Right lung (tissue), 10 donors: ENCODE measurements at places on chromosomes 13 and 19. TPM values are rescaled to one million over a fixed set of nuclear protein-coding genes. Genes with fewer than 3 reads are reported as not detected.
A peak's percentile ranks its signal among the peaks of the same experiment; 100 is the strongest.

DNA sequence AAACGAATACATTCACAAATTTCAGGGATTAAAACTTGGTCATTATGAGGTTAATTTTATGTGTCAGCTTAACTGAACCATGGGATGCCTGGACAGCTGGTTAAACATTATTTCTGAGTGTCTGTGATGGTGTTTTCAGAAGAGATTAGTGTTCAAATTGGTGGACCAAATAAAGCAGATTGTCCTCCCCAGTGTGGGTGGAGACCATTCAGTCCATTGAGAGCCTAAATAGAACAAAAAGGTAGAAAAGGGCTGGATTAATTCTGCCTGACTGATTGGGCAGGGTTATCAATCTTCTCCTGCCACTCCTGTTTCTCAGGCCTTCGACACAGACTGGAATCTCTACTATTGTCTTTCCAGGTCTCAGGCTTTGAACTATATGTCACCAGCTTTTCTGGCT, 203.8 kb upstream of the SLITRK6 start:
- no peak for DNase-seq

DNA sequence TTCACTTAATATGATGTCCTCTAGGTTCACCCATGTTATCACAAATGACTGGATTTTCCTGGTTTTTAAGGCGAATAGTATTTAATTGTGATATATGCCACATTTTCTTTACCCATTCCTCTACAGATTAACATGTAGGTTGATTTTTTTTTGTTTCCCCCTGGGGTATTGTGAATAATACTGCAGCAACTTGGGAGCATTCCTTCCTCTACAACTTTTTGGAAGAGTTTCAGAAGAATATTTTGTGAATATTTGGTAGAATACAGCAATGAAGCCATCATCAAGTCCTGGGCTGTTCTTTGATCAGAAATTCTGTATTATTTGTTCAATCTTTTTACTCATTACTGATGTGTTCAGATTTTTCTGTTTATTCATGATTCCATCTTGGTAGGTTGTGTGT, 5.6 kb upstream of the ZNF331 start:
- no peak for DNase-seq

DNA sequence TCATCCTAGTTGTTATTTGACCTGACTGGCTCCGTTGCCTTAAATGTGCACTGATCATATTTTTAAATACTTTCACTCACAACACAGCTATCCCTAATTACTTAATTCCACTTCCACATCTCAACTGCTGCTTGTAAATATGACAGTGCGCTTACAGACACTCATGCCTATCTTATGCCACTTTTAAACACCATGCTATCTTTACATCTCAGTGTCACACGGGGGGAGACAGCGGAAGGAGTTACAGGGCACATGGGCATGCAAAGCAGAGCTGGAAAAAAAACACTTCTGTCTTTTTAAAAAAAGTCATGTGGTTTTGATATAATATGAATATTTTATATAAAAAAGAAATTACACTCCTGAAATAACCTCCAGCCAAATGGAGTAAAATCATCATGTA, 44.1 kb downstream of the SMAD9 start:
- DNase-seq: no peak

DNA sequence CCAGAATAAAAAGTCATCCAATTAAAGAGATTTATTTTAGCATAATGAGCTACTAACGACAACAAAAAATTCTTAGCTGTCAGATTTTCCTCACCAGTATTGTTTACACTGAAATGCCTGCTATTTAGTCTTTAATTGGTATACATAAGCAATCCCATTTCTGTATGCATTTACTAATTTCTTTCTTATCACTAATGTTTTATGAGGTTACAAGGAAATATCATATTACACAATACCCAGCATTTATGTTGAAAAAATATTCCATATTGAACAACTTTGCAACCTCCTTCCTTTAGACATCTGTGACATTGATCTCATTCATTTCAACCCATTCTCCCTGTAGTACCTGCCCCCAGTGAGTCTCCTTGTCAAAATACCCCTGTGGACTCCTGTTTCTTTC, 135.4 kb downstream of the SLITRK6 start:
- peak; percentile 30 for DNase-seq

- no peak for DNase-seq
These were observed 9.4 kb downstream of the SULT2B1 start for GRCh38 chr19:48561412-48561811.

DNA sequence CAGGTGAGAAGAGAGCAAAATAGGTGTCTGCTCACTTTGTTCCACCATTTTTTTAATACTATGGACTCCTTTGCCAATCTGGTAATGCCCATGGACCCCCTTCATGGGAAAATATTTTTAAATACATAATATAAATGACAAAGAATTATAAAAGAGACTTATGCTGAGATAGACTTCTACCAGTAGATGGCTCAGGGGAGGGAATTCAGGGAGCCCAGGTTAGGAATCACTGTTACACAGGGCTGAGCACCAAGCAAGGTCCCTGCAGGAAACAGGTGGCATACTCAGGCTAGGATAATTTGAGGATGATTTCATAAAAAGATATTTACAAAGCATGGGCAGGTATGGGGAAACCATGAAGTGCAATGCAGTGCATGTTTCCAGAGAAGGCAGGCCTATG, 525.9 kb downstream of the FGF9 start:
- no peak for DNase-seq

DNA sequence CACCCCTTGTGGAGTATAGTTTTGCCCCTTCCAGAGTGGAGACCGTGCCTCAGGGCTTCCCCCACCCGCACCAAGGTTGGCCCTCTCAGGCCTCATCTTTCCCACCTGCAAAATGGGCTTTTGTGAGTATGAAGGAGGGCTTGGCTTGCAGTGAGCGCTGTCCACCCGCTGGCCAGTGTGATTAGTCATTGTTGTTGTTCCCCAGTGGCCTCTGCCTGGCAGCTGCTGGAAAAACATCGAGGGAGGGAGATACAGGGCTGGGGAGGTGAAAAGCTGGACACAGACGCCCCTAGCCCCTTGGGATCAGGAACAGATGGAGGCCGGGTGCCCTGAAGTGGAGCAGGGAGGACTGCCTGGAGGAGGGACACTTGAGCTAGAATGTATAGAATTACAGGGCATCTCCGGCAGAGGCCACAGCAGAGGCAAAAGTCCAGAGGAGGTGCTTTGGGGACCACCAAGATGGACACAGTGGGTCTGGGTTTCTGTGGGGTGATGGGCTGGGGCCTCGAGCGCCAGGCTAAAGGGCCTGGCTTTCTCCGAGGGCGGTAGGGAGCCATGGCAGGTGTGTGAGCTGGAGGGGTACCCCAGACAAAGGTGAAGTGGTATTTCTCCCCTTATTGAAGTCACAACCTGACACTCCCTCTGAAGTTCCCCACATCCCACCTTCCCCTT, 3.9 kb upstream of the IL12RB1 start:
- DNase-seq: no peak

DNA sequence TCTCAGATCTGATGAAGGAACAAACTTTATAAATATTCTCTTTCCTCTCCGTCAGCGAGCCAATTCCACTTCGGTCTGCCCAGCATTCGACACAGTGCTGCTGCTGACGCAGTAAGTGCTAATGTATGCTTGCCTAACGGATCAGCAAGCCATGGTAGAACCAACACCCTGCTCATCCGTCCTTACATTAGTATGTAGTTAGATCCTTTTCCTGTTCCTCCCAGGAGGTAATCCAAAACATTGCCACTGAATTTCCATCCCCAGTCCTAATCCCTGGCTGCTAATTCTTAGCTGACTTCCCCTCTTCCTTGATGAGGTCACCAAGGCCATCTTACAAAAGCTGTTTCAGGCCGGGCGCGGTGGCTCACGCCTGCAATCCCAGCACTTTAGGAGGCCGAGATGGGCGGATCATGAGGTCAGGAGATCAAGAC, 88.0 kb downstream of the STARD13 start:
- peak; percentile 51 for DNase-seq

DNA sequence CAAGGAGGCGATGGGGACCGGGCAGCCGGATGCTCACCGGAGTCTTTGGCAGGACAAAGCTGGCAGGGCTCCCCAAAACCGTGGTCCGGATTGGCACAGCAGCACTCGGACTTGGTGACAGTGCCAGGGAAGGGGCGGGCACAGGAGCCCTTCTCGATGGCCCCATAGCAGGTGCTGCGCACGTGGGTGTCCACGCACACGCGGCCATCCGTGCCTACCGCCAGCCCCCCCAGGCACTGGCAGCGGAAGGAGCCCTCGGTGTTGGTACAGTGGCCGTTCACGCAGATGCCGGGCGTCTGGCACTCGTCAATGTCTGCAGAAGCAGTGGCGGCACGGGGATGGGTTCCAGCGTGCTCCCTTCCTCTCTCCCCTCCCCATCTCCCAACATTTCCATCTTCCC, 17.9 kb downstream of the FBN3 start:
- DNase-seq: no peak

- no peak for DNase-seq
These were observed 1568.4 kb downstream of the SLITRK5 start for GRCh38 chr13:89239361-89240127.

GRCh38 chr19:19597809-19598306, 20.6 kb downstream of the PBX4 start:
- DNase-seq: no peak

DNA sequence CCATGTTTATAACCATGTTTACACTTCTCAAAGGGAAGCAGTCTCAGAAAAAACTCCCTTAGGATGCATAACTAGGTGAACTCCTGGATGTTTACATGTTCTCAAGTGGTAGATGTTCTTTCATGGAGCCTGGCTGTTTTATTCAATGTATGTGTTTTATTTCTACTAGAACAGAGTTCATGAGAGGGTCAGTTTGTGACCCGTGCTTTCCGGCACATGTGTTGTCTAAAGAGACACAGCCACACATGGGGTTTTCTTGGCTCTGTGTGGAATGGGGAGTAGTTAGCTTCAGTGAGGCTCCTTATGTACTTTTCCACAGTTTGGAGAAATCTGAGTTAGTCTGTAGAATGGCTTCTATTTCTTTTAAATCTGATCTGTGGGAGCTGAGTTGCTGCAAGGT, 60.9 kb downstream of the ATP8A2 start:
- peak; percentile 8 for DNase-seq

GRCh38 chr13:40247845-40248244, 418.6 kb downstream of the FOXO1 start:
- no peak for DNase-seq

DNA sequence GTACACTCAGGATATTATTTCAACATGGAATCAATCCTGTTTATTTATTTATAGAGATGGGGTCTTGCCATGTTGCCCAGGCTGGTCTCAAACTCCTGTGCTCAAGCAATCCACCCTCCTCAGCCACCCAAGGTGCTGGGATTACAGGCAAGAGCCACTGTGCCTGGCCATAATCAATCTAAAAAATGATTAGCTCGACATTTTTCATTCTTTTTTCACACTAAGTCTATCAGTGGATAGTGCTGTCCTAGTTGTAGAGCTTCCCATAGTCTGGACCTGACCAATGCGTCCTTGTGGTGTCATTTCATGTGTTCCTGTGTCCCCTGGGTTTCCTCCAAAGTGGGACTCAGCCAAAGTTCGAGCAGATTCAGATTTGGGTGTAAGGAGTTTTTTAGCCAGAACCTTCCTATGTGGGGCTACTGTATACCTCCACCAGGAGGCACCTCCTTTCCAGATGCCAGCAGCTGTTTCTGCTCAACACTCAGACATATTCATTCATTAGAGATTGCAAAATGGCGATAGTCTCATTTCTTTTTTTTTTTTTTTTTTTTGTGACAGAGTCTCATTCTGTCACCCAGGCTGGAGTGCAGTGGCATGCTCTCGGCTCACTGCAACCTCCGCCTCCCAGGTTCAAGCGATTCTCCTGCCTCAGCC, 61.1 kb downstream of the MAP4K1 start:
- no peak for DNase-seq

DNA sequence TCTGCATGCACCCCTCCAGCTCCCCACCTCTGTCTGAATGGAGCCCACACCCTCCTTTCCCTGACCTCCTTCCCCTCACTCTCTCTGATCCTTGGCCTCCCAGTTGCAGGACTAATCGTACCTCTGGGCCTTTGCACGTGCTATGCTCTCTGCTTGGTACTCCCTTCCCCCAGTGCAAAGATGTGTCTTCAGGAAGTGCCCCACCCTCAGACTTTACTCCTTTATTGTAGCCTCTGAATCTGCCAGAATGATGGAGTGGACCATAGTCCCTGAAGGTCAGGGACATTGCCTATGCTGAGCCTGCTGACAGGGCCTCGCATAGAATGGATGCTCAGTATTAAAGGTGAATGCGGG, 1.3 kb upstream of the JUND start:
- no peak for DNase-seq

- DNase-seq: no peak
These were observed 353.6 kb downstream of the SPRY2 start for GRCh38 chr13:79987323-79987722.

DNA sequence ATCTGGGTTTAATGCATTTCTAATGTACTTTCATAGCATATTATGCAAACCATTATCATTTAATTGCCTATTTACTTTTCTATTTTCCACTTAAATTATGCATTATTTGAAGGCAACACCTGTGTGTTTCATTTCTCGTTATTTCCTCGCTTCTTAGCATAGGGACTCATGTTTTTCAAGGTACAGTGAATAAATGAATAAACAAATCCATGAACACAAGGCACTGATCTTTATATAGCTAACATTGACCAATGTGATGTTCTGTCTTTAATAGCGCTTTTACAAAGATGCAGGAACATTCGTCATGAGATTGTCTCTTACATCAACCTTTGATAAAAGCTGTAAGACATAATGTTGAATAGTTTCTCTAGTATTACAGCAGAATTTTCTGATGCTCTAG, 121.2 kb downstream of the B3GLCT start:
- no peak for DNase-seq

DNA sequence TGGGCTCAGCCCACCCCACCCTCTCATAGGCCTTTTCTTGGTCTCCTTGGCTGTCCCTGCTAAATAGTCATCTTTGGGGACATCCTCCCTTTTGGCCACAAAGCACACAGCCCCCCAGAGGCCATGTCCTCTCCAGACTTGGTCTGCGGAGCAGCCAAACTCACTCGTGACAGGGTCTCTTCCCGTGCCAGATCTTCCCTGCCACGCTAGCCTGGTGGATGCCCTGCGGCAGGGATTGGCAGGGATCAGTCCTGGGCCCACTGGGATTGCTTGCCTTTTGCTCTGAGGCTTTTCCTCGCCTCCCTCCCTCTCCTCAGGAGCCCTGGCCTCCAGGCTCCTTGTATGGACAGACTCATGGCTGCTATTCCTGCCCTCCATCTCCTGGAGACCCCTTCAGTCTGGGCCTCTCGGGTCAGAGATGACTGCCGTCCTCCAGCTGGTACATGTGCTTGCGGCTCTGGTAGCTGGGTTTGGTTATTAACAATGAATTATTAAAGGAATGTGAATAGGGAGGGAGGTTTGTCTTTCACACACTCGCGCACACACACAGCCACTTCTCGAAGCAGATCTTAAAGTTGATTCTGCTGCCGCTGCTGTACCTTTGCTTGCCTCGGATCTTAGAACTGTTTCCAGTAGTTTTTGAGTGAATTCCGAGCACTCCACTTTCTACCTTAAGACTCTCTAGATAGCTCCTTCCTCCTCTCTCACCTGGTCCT, 45.1 kb downstream of the NFIX start:
- DNase-seq: no peak

The IL27RA gene
- polyA plus RNA-seq: 11.6 TPM

The CPAMD8 gene
- polyA plus RNA-seq: 89.9 TPM

The LPAR6 gene
- 60.4 TPM for polyA plus RNA-seq

The NOVA2 gene
- polyA plus RNA-seq: 9.6 TPM

The C19orf81 gene
- not detected for polyA plus RNA-seq

The FXYD1 gene
- 39.4 TPM for polyA plus RNA-seq
